ENCODE measurements at places on chromosomes 7 and 10.

DNA sequence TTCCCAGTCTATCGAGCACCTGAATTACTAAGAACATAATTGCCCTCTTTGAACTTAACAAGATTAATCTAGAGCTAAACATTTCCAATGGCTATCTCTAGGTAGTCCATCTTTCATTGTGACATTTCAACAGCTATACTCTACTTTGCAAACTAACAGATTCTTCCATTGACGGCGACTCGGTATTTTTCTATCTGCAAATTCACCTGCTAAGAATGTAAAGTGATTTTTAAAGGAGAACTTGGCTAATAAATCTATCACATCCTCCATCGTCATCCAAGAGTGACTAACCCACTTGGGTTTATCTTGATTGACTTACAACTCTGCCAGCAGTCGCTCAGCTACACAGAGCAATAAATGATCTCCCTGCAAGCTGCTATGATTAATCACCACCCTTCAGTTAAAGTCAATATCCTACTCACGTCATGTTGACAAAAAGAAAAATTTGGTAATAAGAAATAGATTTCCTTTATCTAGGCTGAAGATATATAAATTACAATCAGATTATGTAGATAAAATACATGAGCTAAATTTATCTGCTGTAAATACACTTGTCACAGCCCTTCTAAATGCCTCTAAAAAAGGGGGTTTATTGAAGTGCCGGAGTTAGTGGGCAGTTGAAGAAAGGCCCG is 99.5 kb downstream of the SFMBT2 start:
- no peak for DNase-seq

- no peak for DNase-seq
Observed at GRCh38 chr10:3978174-3978573, 193.2 kb upstream of the KLF6 start.

DNA sequence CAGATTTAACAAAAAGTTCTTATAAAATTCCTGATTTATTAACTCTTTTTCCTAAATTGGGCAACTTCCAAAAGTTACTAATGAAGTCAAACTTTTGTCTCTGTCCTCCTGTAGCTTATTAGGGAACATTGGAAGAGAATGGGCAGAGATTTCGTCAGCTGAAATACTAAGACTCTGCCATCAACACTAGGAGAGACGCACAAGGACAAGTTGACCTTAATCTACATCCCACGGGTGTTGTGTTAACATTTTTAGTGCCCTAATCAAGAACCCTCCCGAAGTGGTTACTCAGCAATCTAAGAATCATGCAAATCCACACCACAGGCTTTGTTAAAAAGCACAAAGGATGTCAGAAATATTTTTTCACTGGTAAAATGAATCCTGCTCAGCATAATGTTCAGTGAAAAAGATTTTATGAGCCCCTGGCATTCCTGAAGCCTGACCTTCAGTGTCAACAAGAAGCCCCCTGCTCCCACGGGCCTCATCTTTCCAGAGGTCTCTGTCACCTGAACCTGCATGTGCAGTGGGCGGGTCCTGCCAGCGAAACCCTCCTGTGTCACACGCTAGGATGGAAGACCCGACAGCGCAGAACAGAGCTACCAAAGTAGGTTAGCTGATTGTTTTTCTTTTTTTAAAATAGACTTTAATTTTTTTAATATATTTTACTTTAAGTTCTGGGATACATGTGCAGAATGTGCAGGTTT is 70.6 kb upstream of the AKR1E2 start:
- DNase-seq, result no peak

DNA sequence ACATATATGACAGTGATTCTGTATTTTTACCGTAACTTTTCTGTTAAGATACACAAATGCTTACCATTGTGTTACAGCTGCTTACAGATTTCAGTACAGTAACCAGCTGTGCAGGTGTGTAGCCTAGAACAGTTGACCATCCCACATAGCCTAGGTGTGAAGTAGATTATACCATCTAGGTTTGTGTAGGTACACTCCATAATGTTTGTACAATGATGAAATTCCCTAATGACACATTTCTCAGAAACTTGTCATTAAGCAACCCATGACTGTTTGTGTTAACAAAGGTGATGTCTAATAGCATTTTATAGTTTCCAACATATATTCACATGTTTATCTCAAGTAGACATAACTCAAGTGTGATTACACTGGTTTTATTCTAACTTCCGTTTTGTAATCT is 218.5 kb downstream of the PLXDC2 start:
- DNase-seq, result no peak

- no peak for DNase-seq
Observed at GRCh38 chr10:76444034-76444800, 1012.8 kb downstream of the LRMDA start.

GRCh38 chr10:92544296-92544695 is 29.6 kb downstream of the IDE start:
- no peak for DNase-seq

DNA sequence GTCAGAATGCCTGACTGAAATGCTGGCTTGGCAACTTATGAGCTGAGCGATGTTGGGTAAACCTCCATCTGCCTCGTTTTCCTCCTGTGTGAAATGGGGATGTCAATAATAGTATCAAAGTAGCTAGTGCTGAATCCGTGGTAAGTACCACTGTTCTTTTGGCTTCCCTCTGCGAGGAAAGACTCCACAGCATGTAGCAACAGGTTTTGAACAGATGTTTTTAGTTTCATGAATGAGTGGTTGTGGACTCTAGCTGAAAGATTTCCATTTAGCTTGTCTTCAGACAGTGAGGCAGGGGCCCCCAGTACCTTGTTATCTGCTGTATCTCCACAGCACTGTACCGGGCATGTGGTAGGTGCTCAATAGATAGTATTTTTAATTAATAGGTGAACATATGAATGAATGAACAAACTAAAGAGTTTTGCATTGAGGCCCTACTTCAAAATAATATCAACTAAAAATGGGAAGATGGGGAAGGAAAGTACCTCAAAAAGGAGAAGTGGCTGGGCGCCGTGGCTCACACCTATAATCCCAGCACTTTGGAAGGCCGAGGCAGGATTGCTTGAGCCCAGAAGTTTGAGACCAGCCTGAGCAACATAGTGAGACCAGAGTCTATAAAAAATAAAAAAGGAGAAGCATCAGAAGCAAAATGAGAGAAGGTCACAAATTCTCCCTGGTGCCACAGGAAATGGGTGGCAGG is 5.6 kb upstream of the DLG5 start:
- no peak for DNase-seq

DNA sequence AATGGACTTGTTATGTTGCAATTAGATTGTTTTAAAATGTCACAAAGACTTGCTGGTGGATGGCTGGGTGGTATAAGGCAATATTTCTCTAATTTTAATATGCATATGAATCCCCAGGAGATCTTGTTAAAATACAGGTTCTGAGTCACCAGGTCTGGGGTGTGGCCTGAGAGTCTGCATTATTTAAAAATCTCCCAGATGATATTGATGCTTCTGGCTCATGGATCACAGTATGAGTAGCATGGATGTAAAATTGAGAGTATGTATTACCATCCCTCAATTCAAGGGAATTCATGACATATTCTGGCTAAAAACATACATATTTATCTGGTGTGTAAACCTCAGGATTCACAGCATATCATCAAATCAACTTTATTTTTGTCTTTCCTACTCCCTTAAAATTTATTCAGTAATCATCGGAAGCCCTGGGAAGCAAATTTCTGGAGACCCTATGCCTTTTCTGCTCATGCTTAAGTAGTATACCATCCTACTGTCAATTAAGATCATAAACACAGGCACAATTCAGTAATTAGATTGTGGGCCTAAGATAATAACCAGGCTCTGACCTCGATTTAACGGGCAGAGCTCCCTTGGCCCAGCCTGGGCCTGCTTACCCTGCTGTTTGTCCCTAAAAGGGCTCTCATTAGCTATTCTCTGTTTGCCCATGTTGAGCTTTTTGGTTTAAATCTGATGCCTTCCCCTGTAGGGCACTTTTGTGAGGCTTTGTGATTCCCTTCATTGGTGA is 29.6 kb upstream of the ICA1 start:
- DNase-seq, result no peak

DNA sequence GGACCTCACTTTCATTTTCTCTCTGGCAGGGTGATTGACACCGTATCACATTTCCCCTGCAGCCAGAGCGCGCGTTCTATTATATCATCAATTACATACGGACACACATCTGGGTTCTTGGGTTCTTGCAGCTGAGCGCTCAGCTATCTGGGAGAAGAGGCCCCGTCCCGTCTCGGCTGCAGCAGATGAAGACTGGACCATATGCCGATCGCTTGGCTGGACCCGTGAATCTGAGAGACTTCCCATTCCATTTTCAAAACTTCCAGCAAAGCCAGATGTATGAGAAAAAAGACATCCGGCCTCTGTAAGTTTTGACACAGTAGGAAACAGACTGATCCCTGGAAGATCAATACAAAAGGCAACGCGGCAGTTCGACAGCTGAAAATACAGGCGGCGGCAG is 99.8 kb downstream of the JCAD start:
- DNase-seq, result no peak

DNA sequence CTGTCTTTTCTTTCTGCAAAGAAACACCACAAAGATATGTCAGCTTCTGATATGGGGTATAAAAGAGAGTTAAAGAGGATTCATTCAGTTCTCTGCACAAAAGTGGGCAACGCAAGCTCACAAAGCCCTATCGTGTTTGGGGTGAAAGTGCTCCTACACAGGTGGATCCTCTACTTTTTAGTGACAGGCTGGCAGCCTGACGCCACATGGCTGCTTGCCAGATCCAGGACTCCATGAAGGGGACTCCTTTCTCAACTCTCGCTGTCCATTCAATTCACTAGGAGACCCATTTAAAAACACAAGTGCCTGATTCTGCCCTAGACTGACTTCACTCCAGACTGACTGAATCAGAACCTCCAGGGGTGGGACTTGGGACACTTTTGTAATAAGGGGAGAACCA is 8.0 kb downstream of the PARP12 start:
- DNase-seq, result no peak

- DNase-seq, result no peak
Observed at GRCh38 chr10:93334901-93335327, 147.2 kb downstream of the MYOF start.

GRCh38 chr10:28367929-28368484 is 65.1 kb upstream of the MPP7 start:
- no peak for DNase-seq

DNA sequence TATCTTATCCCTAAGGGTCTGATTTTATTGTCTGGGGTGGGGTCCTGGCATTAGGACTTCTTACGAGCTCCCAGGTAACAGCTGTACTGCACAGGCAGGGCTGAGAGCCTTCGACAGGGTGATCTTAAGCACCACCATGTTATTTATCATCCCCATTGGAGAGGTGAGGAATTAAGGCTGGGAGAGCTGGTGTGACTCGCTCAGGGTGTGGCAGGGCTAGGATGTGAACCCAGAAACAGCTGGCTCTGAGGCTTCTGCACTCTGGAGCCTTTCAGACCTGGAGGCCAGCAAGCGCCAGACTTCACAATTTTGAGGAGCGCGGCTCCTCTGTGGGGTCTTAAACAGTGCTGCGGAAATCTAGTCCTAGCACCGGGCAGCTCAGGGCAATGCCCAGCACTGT is 27.4 kb upstream of the NDST2 start:
- no peak for DNase-seq

DNA sequence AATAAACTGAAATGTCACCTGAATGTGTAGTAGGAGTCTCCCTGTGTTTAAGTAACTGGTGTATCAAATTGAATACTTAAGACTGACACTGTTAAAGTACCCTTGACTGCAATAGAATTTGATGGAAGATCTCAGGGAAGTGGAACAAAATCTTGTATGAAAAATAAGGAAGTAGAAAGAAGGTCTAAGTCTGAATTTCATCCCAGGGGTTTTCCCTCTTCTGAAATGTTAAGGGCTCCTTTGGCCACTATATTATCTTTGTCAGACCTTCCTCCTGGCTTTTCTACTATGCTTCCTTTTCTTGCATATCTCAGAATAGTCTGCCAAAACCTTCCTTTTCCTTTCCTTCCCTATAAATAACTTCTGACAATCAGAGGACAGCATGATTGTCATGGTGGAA is 59.6 kb downstream of the BLNK start:
- DNase-seq, result no peak

- no peak for DNase-seq
Observed at GRCh38 chr7:117791877-117792780, 81.1 kb downstream of the CTTNBP2 start.

DNA sequence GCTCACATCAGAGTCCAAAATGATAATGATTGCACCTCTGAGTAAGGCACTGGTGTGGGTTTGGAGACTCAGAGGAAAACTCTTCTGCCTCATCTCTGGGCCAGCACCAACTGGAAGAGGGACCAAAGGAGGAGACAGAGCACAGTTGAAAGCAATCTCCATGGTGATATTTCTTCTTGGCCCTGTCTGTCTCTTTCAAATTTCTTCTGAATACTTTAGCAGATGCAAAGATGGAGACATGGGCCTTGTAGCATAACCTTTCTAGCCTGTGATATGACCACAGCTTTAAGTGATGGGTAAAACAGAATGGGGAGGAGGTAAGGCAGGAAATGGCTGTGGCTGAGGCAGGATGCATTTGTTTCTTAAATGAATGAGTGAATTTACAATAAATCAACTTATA is 12.2 kb upstream of the GIMAP7 start:
- DNase-seq, result no peak

DNA sequence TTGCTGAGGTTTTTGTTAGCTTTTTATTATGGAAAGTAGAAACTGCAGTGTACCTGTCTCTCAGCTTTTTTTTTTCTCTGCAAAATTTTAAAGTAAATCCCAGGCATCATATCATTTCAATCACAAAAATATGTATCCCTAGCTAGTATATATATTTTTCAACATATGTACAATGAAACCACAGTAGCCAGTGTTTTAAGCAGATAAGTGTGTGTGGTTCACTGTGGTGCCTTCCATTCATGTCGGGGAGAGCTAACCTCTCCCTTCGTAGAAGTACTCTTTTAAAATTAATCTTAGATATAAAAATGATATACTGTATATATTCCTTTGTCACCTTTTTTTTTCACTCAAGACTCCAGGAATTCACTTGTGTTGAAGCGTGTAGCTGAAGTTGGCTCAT is 22.7 kb downstream of the CUL1 start:
- DNase-seq, result no peak

GRCh38 chr7:42186151-42186550 is 50.9 kb downstream of the GLI3 start:
- DNase-seq, result no peak

GRCh38 chr7:85719981-85720953 is 533.4 kb upstream of the SEMA3D start:
- no peak for DNase-seq

GRCh38 chr7:152523916-152524315 is 88.1 kb upstream of the KMT2C start:
- DNase-seq, result no peak

DNA sequence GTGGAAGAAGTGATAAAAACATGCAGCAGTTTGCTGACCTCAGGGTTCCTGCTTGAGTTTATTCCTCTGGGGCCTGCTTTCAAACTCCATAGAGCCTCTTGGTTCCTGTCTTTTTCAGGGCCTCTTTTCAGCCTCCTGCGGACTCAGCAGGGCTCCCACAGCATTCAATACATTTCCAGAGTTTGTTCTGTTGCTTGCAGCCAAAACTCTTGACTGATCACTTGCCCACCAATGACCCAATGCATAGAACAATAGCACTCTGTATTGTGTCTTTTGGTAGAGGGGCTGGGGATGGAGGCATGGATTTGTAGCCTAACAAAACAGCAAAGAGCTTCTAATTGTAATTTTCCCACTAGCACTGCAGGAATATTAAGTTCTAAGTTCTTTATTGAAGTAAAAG is 50.8 kb upstream of the CREB5 start:
- no peak for DNase-seq

Data from NCI-H1092 (cell line).